ENCODE measurements at places on chromosomes 16 and 17.

GRCh38 chr16:49763826-49764225 is 92.1 kb downstream of the ZNF423 start:
- peak; percentile 57 for DNase-seq

DNA sequence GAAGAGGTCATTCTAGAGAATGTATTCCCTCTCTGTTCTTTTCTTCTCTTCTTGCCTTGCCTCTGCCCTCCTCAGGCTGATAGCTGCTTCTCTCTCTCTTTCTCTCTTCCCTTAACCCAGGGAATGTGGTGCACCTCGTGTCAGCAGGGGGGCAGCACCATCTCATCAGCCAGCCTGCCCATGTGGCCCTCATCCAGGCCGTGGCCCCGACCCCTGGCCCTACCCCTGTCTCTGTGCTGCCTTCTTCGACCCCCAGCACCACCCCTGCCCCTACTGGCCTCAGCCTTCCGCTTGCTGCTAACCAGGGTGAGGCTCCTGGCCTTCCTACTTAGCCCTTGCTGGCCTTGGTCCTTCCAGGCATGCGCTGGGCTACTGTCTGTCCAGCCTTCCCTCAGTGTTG is 23.5 kb downstream of the SRCAP start:
- no peak for DNase-seq

DNA sequence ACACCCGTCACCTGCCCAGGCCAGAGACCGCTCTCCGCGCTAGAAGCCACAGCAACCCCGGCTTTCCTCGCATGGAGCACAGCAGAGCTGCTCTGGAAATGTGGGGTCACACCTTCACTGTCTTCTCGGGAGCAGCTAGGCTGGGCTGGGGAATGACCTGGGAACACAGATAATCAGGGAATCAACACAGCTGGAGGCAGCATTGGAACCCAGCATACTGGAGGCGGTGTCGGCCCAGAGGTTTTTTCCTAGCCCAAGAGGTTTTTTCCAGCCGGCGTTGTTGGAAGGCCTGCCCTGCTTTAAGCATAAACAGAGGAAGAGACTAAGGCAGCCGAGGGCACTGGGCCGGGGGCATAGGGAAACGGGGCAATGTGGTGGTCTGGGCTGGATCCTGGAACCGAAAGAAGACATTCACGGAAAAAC is 791 bp upstream of the PLD6 start:
- DNase-seq, result no peak

DNA sequence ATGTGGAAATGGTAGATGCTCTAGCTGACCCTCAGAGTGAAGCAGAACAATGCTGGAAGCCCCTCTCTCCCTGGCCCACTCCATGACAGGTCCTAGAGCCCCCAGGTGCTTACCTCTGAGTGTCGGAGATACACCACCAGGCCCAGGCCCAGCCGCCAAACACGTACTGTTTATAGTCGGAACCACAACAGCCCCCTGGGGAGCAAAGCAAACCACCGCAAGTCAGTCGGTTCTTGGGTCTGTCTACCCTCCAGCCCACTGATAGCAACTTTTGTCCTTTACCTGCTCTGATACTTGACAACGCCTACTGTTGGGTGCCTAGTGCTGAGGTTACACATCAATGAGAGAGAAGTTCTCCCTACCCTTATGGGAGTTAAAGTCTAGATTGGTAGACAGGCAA is 8.7 kb downstream of the FLOT2 start:
- no peak for DNase-seq

- DNase-seq, result no peak
These were observed 1531.9 kb upstream of the CDH8 start for GRCh38 chr16:63568164-63568563.

DNA sequence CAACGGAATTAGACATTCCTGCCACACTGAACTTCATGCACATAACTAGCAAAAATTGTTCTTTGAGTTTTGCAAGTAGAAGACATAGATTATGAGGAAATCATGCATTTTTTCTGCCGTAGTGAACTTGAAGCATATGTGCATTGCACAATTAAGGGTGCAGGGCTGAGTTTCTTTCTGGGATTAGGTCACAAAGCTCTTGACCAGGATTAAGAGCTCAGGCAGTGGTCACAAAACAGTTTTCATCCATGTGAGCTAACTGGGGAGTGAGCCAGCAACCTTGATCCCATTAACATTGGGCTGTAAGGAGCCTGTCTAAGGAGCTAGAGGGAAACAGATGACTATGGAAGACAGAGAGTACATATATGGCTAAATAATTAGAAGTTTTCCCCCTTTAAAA is 143.7 kb downstream of the PMP22 start:
- DNase-seq, result no peak

DNA sequence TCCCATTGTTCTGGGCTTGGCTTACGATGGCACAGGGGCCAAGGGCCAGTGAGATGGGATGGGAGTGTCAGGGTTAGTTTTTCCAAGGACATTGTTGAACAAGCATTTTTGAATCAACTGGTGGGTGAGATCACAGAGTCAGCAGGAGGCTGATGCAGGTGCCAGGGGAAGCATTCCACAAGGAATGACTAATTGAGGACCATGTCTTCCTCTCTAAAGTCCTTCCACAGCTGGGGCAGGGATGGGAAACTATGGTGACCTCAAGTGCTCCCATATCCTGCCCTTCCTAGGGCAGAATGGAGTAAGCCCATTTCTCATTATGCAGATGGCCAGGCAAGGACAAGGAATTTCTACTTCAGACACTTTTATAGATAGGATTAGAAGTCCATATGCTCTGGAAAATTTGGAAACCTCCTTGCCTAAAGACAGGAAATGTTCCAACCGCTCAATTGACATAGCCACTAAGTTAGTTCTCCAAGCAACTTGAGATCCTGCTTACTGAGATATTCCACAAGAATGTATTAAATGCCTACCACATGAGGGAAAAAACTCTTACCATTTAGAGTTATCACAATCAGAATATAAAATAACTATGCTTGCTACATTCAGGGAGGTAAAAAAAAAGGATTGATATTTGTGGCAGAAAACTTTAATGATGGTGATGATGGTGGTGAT is 21.2 kb upstream of the ENGASE start:
- DNase-seq, result peak; percentile 83

- DNase-seq, result no peak
These were observed 82.3 kb upstream of the CBX4 start for GRCh38 chr17:79921411-79922115.

- DNase-seq, result no peak
These were observed 14.7 kb upstream of the MYO15B start for GRCh38 chr17:75572713-75573539.

DNA sequence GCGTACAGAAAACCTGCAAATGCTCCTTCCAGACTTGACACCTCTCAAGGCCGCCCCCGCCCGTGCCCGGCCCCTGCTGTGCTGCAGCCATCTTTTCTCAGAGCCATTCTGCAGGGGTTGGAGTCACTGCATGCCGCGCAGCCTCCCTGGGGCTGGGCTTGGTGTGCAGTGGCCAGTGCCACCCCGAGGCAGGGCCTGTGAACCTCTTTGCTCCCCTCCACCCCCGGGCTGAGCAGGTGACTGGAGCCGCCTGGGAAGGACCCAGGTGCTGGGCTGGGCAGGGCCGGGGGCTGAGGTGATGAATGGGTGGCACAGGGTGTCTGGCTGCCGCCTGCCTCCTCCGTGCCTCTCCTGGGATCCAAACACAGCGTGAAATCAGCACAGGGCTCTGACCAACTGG is 20.3 kb downstream of the MRM3 start:
- no peak for DNase-seq

- no peak for DNase-seq
These were observed 172.5 kb downstream of the AHSP start for GRCh38 chr16:31700200-31700529.

DNA sequence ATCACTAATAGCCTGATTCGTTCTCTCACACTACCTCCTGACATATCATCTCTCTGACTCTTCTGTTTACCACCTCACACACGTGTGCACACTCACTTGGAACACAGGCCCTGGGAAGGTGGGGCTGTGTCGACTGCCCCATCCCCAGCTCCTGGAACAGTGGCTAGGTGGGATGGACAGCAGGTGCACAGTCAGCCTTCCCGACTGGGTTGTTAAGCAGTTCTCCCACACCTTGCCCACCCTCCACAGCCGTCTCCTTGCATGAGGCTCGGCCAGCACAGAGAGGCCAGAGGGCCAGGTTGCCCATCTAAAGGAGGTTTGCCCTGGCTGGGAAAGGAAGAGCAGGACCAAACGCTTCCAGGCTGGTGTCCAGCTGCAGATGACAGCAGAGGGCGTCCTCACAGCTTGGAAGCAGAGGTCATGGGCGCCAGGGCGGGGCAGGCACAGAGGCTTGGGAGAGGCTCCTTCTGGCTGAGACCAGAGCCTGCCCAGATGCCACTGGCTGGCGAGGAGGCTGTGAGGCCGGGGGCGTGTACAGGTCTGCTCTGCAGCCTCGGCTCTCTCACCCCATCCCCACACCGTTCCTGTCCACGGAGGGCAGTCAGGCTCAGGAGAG is 92.8 kb downstream of the AMFR start:
- DNase-seq, result peak; percentile 69

DNA sequence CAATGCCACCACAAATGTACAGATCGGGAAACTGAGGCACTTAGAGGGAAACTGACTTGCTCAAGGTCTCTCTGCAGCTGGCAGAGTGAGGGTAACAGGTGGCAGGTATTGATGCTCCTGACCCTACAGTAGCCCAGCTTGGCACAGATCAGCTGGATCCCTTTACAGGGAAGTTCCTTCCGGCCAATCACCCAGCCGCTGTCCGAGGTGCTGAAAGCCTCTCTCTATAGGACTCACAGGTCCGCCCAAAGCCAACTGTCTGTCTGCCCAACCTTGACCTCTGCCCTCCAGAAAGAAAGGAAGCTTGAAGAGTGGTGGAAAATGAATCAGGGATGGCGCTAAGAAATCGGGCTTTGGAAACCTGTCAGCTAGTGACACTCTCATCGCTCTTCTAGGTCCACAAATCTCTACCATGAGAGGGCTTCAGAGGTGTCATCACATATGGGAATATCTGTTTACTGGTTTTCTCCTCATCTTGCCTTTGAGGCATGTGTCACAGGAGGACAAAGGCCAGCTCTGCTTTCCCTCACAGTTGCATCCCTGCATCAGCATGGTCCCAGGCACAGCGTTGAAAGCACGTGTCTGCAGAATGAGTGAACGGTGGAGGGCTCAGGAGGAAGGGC is 246.2 kb downstream of the KATNIP start:
- DNase-seq, result peak; percentile 55

- DNase-seq, result peak; percentile 81
These were observed 5.4 kb downstream of the CTRL start for GRCh38 chr16:67926181-67926750.

- no peak for DNase-seq
These were observed 5.8 kb upstream of the IL17C start for GRCh38 chr16:88632587-88632930.

DNA sequence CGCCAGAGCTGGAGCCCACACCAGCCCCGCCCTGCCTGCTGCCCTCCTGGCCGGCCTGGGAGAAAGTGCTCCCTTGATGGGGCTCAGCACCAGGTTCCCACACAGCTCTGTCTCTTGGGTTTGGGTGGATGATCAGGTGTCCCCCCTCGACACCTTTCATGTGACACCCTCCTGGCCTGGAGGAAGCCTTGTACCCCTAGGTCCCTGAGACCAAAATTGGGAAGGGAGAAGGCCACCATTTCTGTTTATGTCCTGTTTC is 19.4 kb upstream of the PLLP start:
- DNase-seq, result no peak

DNA sequence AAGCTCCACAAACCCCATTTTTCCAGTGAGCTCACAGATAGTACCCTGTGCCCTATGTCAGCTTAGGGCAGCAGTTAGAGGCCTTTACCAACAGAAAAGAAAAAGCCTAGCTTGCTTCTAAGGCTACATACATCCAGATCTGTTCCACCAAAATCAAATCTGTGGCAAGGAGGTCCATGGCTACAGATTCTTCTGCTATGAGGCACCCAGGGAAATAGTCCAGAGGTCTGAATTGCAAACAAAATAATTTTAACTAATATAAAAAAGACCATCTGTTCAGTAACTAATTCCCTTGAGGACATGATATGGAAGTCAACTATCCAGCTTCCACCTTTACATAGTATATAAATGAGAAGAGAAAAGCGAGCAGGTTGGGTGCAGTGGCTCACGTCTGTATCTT is 129.3 kb downstream of the PARN start:
- DNase-seq, result no peak

GRCh38 chr17:80671039-80671824 is 126.6 kb downstream of the RPTOR start:
- DNase-seq, result peak; percentile 48

GRCh38 chr16:74793571-74793970 is 19.0 kb upstream of the FA2H start:
- no peak for DNase-seq

DNA sequence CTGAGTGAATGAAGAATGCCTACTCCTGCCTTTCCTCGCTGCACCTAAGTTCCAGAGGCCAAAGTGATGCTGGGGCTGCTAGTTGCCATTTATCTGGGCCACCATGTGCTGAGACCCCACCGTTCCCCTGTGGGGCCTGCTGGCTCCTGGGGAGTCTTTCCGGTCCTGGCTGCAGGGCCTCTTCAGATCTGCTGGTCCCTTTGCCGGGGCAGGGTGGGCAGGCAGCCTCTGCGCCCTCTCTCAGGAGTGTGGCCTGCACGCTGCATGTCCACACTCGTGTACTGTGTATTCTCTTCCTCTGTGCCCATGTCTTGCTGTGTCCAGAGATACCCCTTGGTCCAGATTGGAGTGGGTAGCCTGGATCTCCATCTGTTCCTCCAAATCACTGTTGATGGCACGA is 151.8 kb upstream of the MED13 start:
- no peak for DNase-seq

DNA sequence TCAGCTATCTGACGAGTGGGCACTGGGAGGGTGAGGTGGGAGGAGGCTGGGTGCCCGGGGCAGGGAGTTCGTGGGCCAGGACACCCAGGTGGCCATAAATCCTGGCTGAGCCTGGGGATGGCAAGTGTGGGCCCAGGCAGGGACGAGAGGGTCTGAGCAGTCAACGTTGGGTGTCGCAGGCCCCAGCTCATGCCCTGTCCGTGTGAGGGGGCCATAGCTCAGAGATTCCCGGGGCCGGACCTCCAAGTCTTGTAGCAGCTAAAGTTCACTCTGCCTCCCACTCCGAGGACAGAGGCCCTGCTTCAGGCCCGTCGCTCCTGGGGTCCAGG is 34.4 kb downstream of the CTU2 start:
- DNase-seq, result no peak

DNA sequence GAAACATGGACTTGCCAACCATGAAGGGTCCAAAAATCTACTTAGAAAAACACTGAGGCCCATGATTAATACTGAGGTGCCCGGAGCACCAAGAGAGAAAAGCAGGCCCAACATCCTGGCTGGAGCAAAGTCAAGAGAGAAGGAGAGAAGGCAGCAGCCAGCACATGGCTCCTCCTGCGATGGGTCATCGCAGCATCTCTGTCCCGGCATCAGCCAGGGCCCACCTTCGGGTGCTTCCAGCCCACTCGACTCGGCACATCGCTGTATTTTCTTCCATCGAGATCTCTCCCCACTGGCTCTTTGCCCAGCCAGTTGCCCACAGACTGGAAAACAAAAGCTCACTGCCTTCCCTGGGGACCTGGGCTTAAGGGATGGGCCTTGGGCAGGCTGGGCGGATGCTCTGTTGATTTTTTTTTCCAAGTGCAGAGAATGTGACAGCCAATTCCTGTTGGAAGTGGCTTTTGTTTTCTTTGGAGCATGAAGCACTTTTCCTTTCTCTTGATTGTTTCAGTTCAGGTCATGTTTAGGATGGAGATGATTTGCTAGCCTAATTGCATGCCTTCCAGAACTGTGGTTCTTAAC is 58.1 kb downstream of the CYB5B start:
- peak; percentile 98 for DNase-seq

Data from dermis blood vessel endothelial cell (primary cell).